ENCODE measurements at places on chromosomes 16 and 17. TPM values are rescaled to one million over a fixed set of nuclear protein-coding genes. Genes with fewer than 3 reads are reported as not detected.

The CLEC19A gene
- not detected for total RNA-seq

The PNMT gene
- total RNA-seq = 0.43 TPM

The MMP2 gene
- not detected for total RNA-seq

The AANAT gene
- total RNA-seq = not detected

- DNase-seq = peak; percentile 85
Measured at GRCh38 chr17:143785-144281, 6.5 kb downstream of the SCGB1C2 start.

- DNase-seq = no peak
Measured at GRCh38 chr16:57061084-57061905, 31.1 kb upstream of the CPNE2 start.

GRCh38 chr17:37037590-37038155, 88.9 kb downstream of the AATF start:
- no peak for DNase-seq

DNA sequence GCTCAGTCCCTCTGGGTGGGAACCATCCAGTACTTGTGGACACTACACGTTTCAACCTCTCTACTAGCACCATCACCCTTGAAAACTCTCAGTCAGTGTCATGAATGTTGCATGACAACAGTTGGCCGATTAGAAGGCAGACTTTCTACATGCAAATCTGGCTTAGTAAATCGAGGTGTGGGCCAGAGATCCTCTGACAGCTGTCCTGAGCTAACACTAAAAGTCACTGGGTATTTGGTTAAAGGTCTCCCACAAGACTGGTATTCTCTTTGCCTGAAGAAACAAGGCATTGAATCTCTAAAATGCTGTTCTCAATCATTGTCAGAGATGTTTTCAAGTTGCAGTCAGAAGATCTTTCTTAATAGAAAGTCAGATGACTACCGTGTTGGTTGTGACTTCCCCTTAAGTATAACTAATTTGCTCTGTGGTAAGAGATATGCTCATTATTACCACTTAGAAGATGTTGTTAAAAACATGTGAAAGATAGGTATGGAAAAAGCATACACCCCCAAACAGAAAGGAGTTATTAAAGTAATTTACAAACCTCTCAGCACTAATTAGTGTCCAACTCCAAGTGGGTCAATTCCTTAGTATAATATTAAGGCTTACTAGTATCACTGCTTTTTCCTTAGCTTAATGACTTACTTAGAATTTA, 62.3 kb downstream of the WNT3 start:
- DNase-seq = no peak

DNA sequence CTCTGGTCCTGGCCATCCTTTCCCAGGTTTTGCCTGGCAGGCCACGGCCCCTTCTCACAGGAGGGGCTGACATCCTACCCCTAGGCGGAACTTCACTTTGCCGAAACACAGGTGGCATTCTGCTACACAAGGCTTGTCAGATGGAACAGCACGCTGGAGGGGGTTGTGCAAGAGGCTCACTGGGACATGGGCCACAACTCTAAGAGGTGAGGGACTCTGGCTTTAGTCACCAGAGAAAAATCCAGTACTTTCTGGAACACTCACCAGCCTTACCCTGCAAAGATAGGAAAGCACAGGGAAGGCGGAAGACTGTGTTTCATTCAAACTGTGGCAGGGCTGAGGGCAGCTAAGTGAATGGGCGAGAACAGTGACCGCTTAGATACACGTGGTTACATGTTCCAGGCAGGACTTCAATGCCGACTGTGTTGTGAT, 18.3 kb downstream of the CDC42EP4 start:
- DNase-seq = no peak

DNA sequence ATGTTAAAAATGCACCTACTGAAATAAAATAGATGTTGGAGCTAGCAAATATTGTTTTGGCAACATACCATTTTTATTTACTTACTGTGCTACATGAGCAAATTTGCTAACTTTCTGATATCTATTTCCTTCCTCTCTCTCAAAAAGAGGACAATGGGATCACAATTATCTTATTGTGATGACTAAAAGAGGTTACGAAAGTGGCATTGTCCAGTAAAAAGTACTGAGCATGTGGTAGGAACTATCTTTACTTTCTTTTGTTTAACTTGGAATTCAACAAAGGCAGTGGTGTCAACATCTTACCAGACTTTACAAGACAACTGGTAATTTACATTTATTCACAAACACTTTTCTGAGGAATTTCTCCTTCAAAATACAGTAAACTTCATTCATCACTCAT, 1542.6 kb upstream of the CDH8 start:
- DNase-seq = no peak

GRCh38 chr16:37511-37910, 15.9 kb downstream of the POLR3K start:
- no peak for DNase-seq
